Activated CD4-positive, alpha-beta memory T cell treated with anti-CD3 and anti-CD28 coated beads for 36 hours (primary cell): ENCODE measurements at places on chromosomes 13 and 19. TPM values are rescaled to one million over a fixed set of nuclear protein-coding genes. Genes with fewer than 3 reads are reported as not detected.

DNA sequence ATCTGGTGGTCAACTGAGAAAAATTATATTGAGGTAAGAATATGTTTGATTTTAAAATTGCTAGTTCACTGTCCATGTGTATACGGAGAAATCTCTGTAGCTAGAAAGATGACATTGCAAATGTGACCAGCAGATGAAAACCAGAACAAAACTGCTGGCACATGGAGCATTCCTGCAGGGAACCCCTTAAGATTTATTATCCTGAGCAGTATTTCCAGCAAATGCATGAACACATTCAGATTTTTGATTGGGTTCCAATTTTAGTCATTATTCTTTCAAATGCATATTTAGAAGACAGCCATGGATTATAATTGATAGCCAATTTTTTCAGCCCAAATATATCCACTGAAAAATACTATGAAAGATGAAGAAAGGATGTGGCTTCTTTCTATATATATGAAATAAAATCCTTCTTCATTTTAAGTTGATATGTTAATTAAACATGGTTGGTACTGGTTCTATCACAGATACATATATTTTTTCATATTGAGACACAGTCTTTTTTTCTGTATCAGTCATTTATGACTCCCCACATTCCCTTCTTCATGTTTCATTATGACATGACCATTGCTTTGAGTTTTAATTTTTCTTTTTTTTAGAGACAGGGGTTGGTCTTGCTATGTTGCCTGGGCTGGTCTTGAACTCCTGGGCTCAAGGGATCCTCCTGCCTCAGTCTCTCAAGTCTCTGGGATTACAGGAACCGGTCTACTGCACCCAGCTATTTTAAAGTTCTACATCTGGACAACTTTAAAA, 376.5 kb downstream of the KLF12 start:
- DNase-seq = no peak

GRCh38 chr13:95137096-95137495, 164.2 kb downstream of the ABCC4 start:
- no peak for DNase-seq

GRCh38 chr19:46678110-46678732, 17.2 kb upstream of the DACT3 start:
- DNase-seq = peak; percentile 78

DNA sequence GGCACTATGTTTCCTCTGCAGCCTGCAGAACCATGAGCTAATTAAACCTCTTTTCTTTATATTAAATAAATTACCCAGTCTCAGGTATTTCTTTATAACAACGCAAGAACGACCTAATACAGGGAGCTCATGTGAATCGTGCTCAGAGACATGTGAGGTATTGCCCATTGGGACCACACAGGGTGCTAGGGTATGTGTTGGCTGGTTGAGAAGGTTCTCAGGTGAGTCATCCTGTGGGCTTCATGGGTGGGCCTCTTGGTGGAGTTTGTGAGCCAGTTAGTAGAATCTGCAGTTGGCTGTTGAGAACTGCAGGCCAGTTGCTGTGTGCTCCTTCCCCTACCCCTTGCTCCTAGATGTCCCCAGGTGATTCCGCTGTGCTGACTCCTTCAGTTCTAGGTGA, 163.0 kb downstream of the HS6ST3 start:
- DNase-seq = no peak

DNA sequence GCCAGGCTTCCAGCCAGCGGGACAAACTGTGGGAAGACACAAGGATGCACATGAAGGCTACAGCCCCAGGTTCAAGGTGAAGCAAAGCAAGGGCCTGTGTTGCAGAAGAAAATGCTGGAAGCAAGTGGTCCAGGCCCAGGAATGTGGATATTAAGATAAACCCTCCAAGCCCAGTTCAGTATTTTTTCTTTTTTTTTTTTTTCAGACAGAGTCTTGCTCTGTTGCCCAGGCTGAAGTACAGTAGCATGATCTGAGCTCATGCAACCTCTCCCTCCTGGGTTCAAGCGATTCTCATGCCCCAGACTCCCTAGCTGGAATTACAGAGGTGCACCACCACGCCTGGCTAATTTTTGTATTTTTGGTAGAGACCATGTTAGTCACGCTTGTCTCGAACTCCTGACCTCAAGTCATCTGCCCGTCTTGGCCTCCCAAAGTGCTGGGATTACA, 4.4 kb downstream of the PRDX2 start:
- DNase-seq = no peak

WDR88 gene
- not detected for total RNA-seq

ZNF283 gene
- 8.1 TPM for total RNA-seq
